ENCODE measurements at places on chromosomes 16 and 17. TPM values are rescaled to one million over a fixed set of nuclear protein-coding genes. Genes with fewer than 3 reads are reported as not detected.

DNA sequence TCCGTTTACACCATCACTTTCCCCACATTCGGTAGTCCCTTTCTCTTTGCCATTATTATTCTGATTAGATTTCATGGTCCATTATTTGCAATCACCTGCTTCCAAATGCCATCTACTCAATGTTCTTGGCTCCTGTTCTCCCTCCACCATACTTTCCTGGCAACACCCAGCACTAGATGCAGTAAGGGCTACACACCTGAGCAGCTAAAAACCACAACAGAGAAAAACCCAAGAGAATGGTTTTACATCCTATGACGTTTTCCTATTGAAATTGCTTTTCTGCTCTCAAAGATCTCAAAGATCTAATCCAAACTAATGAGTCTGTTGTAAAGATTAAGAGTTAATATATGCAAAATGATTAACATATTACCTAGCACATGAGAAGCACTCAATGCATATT is 441.3 kb downstream of the SHISA9 start:
- no peak for DNase-seq

DLX4 gene
- 0.15 TPM for polyA plus RNA-seq

DNA sequence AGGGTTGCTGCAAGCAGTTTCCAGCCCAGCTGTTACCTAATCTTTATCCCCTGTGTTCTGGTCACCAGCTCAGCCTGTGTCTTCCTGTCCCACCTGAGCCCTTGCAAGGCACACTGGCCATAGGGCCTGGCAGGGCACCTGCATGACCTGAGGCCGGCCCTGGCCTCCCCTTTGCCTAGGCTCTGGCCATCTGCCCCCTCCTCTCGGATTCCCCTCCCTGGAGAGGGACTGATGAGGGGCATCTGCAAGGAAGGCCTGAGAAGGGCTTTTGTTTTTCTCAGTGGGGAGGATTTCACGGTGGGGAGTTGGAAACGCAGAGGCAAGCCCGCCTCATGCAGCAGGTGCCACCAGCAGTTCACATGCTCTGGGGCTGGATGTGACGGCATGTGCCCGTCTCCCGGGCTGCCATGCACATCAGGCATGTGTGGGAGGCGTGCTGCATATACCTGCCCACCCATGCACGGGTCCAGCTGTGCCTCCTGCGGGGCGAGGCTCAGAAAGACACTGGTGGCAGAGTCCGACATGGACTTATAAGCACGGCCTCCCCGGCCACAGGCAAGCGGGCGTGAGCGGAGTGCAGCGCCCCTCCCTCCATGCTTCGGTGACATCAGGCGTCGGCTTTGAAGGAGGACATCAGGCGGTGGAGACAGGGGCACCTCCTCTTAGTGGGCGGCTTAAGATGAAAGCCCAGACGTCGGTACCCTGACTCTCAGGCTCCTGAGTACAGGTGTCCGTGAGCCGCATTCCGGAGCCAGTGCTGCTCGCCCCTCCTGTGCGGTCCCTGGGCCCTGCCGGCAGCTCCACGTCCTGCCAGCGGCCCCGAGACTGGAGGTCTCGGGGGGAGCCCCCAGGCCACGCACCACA is 16.5 kb downstream of the ASPSCR1 start:
- no peak for DNase-seq

- DNase-seq: peak; percentile 64
These were observed 4.2 kb downstream of the CLCN7 start for GRCh38 chr16:1470481-1471251.

DNA sequence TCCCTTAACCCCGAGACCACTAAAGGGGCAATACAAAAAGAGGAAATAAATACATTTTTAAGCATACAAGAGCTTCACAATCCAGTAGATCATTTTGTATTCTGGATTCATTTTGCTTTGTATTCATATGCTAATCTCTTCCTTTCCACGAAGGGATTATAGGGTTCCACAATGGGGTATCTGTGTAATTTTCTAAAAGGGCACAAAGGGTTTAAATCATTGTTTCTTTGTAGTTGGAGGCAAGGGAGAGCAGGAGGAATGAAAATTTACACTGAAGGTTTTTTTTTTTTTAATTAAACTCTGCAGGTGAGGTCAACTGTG is 592 bp upstream of the NUFIP2 start:
- no peak for DNase-seq

WNT9B gene
- not detected for polyA plus RNA-seq

TANGO6 gene
- polyA plus RNA-seq: 7.8 TPM
